ENCODE measurements at places on chromosomes 13 and 19.

GRCh38 chr13:32660227-32660626, 74.0 kb downstream of the PDS5B start:
- no peak for DNase-seq

DNA sequence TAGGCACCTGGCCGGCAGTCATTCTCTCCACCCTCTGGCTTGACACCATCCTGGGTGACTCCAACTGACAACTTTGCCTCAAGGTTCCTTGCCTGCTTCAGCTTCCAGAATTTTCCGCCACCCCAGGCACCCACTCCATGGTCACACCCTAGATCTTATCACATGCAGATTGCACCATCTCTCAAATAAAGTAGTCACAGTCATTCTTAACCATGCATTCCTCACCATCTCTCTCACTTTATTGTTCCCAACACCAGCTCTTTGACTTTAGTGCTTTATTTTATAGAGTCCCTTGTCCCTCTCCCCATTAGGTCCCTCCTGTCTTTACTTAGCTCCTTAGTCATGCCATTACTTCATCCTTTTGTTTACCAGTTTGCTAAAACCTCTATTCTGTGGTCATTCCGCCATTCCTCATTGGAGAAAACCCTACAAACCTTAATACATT, 351.7 kb downstream of the SPRY2 start:
- peak; percentile 70 for DNase-seq

- DNase-seq, result peak; percentile 8
Observed at GRCh38 chr19:35596366-35596999, 10.5 kb downstream of the PMIS2 start.

- DNase-seq, result peak; percentile 78
Observed at GRCh38 chr13:44331912-44332851, 41.4 kb upstream of the SERP2 start.

GRCh38 chr19:16024266-16025107, 51.8 kb upstream of the TPM4 start:
- DNase-seq, result no peak

- DNase-seq, result no peak
Observed at GRCh38 chr13:111895896-111896821, 170.8 kb upstream of the SOX1 start.

GRCh38 chr13:91594061-91594460, 195.6 kb downstream of the GPC5 start:
- no peak for DNase-seq

GRCh38 chr19:8926341-8926740, 83.9 kb downstream of the MUC16 start:
- no peak for DNase-seq

DNA sequence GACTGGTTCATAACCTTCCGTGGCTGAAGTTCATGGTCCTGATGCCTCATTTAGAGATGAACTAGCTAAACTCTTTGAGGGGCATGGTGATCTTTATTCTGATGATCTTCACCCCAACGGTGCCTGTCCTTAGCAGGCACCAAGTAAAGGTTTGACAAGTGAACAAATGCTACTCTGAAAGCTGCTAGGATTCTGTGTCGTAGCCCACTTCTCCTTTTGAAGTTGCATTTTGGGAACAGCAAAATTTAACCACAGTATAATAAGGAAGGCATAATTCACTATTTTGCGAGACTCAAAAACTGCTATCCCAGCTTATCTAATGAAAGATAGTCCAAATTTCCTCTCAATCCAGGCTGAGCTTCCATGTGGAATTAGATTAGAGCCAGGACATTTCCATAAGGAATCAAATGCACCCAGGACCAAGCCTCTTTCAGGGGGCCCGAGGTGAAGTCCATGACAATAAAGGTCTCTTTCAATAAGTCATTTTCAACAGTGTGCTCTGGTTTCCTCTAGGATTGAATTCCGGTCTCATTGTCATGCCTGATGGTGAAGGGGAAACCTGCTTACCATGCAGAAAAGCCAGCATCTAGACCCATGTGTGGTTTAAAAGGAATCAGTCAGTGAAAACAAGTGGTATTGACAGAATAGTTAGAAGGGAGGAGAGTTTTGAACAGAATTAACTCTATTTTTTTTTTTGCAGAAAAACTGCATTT, 23.1 kb downstream of the SIAH3 start:
- DNase-seq, result no peak

DNA sequence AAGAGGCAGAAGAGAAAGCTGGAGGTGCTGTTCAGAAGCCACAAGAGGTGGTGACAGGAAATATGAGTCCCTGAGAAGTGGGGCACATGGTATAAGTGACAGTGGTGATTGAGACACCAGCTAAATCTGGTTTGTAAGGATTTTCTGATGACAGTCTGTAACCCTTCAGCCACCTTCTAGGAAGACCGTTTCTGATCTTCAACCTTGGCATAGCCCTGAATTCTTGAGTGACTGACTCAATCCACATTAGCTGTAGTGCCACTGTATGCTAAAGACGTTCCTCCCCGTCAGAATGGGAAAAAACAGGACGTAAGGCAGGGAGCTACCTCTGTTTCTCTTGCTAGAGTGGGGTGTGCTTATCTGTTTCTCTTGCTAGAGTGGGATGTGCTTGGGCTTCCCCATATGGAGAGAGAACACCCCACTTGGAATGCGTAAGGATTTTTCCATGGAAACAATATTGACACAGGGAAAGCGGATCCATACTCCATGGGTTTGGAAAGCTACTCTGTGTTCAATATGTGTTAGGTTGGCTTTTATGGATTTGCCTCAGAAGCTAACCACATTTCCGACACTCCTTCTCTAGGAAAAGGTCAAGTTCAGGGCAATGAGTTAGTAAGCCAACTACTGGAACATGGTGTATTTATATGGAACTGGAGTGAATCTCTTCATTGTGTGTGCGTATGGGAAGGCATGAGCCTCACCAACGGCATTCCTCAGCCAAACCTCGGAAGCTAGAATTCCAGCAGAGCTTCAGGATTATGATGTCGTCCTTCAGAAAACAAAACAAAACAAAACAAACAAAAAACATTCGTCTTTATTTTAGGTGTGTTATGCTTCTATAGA, 948.8 kb upstream of the SLC10A2 start:
- DNase-seq, result no peak

GRCh38 chr19:49094505-49095482, 9.5 kb downstream of the SNRNP70 start:
- no peak for DNase-seq

- DNase-seq, result no peak
Observed at GRCh38 chr13:77460195-77460594, 75.3 kb upstream of the SCEL start.

GRCh38 chr19:1618157-1619093, 13.2 kb upstream of the UQCR11 start:
- DNase-seq, result peak; percentile 30

DNA sequence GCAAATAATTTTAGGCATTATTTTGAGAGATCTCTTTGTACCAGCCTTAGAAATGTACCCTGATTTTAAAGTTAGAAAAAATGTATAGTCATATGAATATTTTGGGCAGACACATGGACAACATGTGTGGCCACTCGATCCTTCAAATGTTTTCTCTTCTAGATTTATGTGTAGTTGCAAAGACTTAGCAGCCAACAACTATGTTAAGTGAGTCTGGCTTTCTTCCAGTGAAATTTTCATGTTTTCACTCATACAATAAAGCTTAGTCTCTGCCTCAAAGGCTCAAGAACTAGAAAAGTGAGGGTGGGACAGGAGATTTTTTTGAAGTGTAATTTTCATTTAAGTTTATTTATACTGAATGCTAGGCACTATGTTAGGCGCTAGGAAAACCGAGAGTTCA, 207.7 kb upstream of the DACH1 start:
- no peak for DNase-seq

DNA sequence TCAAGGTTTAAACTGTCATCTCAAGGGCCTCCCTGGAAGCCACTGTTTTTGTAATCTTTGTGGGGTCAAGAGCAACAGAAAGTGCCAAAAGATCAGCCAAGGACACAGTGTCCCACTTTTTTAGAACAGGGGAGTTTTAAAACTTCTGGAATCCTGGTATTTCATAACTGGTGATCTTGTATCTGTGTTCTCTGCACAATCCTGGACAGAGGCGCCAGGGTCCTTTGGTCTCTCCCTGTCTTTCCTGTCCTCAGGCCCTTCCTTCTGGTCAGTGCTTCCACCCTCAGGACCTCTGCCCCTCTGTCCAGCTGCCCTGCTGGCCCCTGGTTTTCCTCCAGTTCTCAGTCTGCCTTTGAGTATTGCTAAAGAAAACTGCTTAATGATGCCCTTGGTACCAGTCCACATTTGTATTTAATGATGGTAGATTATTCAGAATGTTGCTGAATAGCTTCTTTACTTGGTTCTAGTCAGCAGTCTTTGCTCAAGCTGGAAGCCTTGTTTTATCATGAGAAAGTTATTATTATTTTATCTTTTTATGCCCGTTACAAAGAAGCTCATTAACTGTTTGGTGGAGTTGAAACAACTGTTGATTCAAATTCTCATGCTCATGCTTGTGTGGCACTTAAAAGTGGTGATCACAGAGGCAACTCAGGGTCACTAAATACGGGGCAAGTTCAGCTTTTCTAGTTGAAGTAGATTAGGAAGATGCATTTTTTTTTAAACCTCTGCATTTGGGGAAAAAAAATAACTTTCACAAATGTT, 47.5 kb downstream of the WASF3 start:
- no peak for DNase-seq

DNA sequence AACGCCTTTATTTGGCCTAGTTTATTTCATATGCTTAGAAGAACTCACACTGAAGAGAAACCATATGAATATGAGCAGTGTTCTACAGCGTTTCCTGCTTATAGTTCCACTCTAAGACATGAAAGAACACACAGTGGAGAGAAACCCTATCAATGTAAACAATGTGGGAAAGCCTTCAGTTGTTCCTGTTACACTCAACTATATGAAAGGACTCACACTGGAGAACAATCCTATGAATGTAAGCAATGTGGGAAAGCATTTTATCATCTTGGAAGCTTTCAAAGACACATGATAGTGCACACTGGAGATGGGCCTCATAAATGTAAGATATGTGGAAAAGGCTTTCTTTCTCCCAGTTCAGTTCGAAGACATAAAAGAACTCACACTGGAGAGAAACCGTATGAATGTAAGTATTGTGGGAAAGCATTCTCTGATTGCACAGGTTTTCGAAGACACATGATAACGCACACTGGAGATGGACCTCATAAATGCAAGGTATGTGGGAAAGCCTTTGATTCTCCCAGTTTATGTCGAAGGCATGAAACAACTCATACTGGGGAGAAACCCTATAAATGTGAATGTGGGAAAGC, 13.7 kb downstream of the ZNF441 start:
- no peak for DNase-seq

- DNase-seq, result no peak
Observed at GRCh38 chr13:113533161-113533840, 42.8 kb upstream of the DCUN1D2 start.

- DNase-seq, result peak; percentile 27
Observed at GRCh38 chr19:47021536-47022139, 2.0 kb downstream of the NPAS1 start.

DNA sequence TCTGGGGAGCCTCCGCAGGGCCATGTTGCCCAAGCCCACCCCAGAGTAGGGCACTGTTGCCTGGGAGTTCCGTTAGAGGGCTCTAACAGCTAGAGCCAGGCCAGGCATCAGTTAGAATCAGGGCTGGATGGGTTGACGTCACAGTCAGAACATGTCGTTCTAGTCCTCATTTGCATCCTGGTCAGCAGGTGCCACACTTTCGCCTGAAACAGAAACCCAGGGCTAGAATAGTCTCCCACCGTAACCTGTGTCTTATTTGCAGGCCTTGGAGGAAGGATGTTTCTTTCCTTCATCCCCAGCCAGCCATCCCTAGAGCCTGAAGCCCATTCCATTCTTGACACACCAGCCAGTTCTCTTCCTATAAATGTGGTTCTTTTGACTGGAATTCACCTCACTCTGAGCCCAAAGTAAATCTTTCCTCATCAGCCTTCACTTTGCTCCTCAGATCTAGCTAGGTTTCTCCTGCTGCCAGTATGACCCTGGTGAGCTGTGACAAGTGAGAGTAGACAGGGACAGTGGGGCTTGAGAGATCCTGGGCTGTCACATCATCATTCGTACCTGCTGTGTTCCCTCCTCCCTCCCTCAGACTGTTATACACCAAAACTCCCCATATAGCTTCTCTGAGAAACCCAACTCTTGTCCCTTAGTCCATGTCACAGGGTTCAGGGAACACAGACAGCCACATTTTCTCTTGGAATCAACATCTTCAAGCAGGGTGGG, 12.2 kb upstream of the CCDC97 start:
- DNase-seq, result no peak

- DNase-seq, result peak; percentile 99
Observed at GRCh38 chr19:42850981-42851717, 28.4 kb downstream of the PSG1 start.

DNA sequence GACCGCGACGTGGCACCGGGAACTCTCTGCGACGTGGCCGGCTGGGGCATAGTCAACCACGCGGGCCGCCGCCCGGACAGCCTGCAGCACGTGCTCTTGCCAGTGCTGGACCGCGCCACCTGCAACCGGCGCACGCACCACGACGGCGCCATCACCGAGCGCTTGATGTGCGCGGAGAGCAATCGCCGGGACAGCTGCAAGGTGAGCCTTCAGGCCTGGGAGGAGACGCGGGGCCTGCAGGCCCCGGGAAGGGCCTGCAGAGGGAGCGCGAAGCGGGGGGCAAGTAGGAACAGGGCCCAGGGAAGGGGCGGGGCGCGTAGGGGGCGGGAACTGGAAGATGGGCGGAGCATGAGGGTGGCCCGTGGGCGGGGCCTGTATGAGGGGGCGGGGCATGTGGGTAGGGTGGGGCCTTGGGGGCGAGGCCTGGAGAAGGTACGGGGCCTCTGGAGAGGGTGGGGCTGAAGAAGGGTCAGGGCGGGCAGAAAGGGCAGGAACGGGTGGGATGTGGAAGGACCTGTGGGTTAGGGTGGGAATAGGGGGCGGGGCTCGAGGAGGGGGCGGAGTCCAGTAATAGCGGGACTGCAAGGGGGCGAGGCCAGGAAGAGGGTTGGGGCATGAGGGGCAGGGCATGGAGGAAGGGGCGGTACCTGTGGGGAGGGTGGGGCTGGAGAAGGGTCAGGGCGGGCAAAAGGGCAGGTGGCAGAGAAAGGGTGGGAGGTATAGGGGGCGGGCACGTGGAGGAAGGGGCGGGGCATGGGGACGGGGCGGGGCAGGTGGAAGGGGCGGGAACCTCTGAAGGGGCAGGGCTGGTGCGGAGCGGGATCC, 2.5 kb downstream of the CFD start:
- DNase-seq, result peak; percentile 25

GRCh38 chr19:49133621-49134454, 14.5 kb downstream of the PPFIA3 start:
- peak; percentile 70 for DNase-seq

DNA sequence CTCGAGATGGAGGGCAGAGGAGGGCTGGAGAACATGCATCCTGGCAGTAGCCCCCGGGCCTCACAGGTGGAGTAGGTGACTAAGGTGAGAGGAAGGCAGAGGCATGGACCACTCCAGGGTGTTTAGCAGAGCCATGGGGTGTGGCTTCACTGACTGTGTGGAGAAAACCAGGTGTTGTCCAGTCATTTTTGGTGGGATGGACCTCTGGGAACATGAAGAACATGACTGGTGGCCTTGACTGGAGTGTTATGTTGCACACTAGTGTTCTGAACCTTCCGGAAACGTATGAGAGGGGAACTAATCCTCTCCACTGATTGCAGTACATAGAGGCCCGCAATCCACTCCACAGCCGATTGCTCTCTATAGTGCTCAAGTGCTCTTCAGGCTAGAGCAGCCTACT, 16.9 kb downstream of the MED26 start:
- DNase-seq, result no peak

GRCh38 chr19:10471909-10472308, 31.2 kb downstream of the KEAP1 start:
- peak; percentile 46 for DNase-seq

Measured in EL (cell line).